Kidney epithelial cell (primary cell): ENCODE measurements at places on chromosomes 1 and 21.
A peak's percentile ranks its signal among the peaks of the same experiment; 100 is the strongest.

DNA sequence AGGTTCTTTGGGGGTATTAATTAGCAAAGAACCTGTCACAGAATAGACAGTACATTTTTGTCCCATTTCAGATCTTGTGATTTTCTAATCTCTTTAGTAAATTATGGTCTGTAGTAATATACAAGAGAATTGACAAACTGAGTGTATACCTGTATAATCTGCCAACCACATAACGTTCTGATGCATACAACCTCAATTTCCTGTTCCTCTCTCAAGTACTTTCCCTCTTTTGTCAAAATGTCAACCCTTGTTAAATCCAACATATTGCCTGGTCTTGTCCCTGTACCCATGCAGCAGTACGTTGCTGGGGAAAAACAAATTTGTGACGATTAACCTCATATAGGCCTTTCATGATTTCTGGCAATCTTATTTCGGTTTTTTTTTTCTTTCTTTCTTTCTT, 1.1 kb downstream of the ARV1 start:
- no peak for DNase-seq

GRCh38 chr21:29078869-29079767, 5.7 kb upstream of the CCT8 start:
- DNase-seq = no peak

DNA sequence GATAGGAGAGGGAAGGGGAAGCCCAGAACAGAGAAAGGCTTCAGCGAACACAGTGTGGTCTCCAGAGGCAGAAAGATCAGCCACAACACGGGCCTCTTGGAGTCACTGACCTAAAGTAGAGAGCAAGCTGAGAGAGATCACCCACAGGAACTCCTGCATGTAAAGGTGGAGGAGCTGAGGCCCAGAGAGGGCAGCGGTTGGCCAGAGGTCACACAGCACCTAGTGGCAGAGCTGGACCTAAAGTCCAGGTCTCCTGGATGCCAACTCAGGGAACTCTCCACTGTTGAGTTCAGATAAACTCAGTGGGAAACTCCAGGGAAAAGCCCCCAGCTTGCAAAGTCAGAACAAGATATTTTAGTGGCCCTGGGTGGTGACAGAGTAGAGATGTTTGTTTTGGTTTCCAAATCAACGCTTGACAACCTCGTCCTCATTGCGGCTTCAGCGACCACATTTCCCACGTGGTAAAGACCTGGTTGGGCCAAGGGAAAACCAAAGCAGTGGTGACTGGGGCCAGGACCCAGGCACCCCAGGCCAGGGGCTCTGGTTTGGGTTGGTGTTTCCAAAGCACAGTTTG, 4.6 kb downstream of the IFFO2 start:
- DNase-seq = no peak

GRCh38 chr1:25917996-25918395, 11.8 kb upstream of the STMN1 start:
- DNase-seq = no peak

DNA sequence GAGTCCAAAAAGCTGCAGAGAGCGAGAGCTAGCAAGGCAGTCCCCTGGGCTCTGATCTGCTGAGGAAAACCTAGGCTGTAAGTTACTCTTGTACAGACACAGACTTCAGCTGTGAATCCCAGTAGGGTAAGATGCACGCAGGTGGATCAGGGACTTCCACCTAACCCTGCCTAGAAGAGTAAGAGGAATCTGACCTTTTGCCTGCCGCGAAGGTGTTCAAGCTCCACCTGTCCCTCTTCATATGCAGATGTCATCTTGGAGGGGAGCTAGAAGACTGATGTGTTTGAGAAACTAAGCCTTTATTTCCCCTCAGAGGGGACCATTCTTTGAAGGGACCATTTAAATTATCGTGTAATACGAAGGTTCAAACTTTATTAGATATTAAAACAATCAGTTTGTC, 108.6 kb upstream of the USP24 start:
- no peak for DNase-seq

DNA sequence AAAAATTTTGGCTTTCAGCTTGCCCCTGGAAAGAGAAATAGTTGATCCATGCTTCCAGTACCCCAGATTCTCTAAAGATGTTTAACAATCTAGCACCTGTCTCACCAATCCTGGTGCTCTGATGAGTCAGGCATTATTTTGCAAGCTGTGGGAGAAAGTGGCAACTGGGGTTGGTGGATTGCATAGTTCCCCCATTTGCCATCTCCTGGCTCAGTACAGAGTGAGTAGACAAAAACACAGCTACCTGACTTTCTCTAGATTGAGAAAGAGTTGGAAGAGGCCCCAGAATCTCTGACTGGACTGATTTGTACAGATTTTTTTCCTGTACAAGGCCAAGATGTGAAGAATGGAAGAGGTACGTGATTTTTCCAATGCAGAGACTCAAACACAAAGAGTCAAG, 75.1 kb upstream of the NEGR1 start:
- no peak for DNase-seq

GRCh38 chr1:77639557-77640069, 42.8 kb downstream of the ZZZ3 start:
- no peak for DNase-seq

DNA sequence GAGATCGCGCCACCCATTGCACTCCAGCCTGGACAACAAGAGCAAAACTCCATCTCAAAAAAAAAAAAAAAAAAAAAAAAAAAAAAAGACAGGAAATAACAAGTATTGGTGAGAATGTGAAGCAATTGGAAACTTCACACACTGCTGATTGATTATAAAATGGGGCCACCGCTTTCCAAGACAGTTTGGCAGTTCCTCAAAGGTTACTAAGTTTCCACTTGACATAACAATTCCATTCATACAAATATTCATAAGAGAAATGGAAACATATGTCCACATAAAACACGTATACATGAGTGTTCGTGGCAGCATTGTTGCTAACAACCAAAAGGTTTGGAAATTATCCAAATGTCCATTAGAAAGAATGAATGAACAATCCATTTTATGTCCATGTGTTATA, 26.3 kb downstream of the USP24 start:
- no peak for DNase-seq

DNA sequence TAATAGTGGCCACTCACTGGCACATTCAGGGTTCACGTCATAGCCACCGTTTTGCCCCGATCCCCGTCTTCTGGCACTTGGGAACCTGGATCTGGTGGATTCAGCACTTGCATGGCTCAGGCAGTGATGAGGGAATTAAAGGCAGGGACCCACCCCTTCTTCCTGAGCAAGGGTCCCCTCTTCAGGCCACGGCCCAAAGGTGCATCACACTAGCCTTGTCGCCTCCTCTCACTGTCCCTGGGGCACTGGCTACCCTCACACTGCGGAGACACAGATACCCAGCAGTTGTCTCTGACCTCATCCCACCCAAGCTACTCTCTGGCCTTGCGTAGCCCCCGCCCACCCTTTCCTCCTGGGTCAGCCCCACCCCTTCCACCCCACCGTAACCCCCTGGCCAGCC, 19.9 kb upstream of the LDLRAP1 start:
- DNase-seq = no peak

GRCh38 chr1:94624203-94624602, 82.6 kb upstream of the F3 start:
- DNase-seq = no peak

DNA sequence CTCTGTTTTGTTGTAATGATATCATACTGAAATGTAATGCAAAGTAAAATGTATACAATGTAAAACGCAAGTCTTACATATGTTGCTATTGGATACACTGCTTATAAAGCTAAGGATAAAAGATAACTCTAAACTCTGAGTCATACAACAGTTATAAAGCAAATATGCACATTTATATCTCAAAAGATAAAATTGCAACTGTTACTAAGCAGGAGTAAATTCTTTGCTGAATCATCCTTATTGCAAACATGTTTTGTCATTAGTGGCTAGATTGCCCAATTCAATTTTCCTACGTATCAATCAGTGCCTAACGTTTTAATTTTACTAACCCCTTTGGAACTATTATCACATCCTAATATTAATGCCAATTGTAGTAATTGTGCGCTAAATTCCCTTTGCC, 762.9 kb downstream of the LTN1 start:
- no peak for DNase-seq

GRCh38 chr1:154955039-154955717, 721 bp downstream of the PBXIP1 start:
- DNase-seq = peak; percentile 73

- no peak for DNase-seq
Observed at GRCh38 chr1:148363439-148363810, 119.7 kb downstream of the PPIAL4G start.

DNA sequence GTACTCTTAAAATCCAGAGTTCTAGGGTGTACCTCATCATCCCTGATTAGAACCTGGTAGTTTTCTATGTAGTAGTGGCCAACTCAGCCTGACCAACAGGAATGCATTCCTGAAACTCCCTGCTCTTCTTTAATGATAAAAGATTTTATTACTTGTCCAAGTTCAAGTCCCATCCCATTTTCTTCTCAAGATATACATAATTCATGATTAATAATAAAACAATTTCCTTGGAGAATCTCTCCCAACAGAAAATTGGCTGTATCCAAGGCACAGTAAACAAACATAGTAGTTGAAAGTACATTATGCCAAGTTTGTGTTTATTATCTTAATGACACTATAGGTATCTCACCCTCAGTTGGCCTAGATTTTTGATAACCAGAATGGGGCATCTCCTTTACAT, 714.1 kb upstream of the ADAMTS5 start:
- DNase-seq = no peak

DNA sequence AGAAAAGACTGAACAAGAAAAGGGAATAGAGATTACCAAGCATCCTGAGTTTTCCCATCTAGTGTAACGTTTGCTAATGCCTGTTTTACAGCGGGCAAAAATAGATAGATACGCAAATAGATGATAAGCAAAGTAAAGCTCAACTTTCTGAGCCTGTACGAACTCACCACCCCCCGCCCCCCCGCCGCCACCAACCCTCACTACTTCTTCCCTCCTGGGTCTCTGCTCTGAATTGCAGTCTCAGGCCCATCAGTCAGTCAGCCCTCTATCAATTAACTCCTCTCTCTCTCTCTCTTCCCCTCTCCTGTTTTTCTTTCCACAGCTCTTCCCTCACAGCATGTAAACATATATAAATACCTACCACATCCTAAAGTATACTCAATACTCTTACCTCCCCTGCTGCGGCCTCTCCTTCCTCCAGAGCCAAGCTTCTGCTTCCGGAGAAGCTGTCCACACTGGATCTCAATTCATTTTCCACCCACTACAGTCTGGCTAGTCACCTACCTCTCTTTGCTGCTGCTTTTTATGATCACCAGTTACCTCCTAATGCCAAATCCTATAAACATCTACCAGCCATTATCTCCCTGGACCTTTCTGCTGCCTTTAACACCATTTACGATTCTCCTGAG, 64.6 kb downstream of the CAPN2 start:
- DNase-seq = no peak

DNA sequence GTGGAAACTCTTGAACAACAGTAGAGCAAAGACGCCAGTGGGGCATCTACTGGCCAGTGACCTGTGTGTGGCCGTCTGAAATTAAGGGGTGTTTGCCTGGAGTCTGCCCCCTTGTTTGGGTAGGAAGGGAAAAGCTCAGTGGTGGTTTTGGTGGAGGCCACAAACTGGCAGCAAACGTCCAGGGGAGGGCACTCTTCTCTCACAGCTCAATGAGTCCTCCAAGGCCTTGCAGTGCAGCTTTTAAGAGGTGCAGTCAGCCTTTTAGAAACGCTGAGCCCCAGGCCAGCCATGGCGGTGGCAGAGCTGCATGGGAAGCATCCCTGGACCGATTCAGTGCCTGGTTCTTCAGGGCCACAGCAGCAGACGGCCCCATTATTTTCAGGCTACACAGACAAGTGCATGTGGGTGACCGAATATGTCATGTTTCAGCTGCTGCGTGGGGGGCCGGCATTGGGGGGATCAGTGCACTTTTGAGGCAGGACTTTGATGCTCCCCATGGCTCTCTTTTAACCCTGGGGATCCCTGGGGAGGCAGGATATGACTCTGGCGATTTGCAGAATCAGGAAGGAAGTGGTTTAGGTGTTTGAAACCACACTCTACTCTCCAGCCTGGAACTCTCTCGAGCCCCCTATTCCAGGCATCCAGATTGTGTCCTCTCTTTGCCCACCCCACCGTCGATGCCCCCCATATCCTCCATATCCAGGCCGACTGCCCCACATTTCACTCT, 414.0 kb downstream of the PRDM2 start:
- DNase-seq = no peak

GRCh38 chr1:225780134-225780533, 2.5 kb downstream of the SRP9 start:
- DNase-seq = no peak

DNA sequence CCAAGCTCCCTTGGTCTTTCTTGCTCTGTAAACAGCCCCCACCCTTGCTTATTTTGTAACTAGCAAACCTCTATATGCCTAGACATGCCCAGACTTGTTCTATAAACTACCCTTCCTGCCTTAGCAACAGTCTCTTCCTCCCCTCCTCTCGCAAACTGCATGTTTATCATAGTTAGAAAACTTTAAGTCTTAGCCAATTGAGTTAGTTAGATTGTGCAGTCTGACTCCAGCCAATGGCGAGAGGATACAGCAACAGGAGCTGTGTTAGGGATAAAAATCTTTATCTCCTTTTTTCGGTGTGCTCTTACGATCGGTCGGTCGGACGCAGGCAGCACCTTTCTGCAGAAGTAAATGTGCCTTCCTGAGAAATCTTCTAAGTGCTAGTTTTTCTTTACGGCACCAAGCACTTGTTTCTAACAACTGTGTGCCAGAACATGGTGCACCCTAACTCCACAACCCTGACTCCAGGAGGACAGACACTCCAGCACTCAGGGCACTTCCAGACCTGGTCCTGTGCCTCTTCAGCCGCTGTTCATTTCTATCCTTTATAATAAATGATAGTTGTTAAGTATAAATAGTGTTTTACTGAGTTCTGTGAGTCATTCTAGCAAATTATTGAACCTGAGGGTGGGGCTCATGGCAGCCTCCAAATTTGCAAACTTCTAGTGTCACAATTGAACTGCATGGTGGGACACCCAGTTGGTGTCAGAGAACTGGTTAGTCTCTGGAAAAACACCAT, 25.7 kb upstream of the GNG4 start:
- no peak for DNase-seq

DNA sequence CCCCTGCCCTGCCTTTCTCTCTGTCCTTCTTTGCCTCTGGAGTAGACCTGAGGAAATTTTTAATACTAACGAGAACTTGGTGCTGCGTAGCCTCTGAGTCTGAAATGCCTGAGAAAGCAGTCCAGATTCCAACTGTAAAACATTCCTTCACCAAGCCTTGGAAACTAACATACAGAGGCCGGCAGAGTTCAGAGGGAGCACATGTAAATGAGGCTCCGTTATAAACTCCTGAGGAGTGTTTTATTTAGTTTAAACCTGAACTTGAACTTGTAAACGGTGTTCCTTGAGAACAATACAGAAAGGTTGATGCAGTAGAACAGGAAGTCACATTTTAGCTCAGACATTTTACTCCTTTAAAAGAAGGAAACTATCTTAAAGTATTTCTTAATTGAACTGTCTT, 280.7 kb downstream of the TM2D1 start:
- no peak for DNase-seq

DNA sequence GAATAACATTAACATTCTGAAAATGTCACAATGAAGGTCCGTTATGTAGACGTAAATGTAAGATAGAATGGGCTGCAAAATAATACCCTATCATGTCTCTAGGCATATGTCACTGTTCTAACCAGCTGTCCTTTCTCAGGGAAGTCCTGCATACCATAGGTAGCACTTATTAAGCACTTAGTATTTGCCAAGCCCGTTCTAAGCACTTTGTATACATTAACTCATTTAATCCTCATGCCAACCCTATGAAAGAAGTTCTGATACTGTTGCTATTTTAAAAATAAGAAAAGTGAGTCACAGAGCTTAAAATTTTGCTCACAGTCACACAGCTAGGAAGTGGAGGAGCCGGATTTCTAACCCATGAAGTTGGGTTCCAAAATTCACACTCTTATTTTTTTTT, 15.7 kb downstream of the GAS5 start:
- DNase-seq = no peak
